ENCODE measurements at places on chromosomes 7 and 10.

DNA sequence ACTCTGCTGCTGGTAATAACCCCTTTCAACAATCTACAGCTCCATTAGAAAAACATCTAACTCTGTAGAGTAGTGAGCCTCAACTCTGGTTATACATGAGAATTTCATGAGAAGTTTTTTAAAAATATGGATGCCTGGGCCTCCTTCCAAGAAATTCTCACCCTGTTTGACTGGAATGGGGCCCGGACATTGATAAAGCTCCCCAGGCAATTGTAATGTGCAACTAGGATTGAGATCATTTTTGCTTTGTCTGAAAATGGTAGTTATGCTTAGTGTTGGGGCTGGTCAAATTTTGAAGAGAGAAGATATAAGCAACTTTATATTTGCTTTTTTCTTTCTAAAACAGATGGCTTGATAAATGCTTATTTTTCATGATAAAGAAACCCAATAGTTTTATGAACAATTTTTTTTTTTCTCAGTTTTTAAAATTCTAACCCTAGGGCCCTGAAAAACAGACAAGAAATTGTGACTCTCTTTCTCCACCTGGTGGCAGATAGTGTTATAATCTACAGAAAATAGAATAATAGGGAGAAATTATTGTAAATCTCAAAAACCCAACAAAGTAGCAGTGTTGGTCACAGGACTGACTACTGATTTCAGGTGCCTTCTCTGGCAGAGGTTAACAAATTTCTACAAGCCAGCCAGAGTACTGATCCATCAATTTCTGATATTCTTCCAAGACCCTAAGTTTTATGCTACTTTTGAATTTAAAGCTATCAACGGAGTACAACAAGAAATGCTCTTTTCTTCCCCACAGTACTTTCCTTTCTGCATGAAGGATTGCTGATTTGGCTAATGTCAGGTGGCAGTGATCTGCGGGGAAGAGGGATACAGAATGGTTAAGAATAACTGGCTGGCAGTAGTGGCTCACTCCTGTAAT lies 174.8 kb downstream of the DKK1 start:
- no peak for DNase-seq

DNA sequence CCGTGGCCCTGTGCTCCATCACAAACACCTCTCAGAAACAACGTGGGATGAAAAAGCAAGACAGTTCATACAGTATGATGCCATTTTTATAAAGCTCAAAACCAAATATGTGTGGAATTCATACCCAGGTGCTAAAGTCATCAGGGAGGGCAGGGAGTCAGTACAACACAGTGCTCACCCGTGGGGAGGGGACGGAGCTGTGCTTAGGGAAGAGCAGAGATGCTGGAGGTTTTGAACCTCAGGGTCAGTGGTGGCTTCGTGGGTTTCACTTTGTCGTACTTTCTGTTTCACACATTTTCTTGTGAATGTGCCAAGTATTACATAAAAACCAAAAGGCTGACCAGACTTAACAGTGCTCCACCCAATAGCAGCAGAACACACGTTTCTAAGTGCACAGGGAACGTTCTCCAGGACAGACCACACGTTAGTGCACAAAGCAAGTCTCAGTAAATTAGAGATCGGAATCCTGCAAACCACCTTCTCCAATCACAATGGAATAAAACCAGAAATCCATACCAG lies 21.2 kb downstream of the ZMIZ2 start:
- DNase-seq, result no peak

DNA sequence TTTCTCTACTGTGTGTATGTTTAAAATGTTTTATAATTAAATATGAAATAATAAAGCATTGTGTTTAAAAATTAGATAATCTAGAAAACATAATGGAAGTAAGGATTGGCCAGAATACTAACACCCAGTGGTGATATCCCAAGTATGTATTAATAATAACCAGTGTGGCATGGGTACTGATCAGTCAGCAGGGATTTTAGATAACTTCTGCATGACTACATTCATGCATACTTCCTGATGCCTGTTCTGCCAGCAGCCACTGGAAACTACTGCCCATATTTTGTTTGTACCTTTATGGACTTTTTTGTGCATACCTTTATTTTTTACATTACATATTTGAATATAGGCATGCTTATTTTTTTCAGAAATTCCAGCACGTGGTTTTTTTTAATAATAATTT lies 156.6 kb upstream of the TMEM196 start:
- DNase-seq, result no peak

- DNase-seq, result no peak
These were observed 12.3 kb downstream of the IQUB start for GRCh38 chr7:123522066-123522465.

DNA sequence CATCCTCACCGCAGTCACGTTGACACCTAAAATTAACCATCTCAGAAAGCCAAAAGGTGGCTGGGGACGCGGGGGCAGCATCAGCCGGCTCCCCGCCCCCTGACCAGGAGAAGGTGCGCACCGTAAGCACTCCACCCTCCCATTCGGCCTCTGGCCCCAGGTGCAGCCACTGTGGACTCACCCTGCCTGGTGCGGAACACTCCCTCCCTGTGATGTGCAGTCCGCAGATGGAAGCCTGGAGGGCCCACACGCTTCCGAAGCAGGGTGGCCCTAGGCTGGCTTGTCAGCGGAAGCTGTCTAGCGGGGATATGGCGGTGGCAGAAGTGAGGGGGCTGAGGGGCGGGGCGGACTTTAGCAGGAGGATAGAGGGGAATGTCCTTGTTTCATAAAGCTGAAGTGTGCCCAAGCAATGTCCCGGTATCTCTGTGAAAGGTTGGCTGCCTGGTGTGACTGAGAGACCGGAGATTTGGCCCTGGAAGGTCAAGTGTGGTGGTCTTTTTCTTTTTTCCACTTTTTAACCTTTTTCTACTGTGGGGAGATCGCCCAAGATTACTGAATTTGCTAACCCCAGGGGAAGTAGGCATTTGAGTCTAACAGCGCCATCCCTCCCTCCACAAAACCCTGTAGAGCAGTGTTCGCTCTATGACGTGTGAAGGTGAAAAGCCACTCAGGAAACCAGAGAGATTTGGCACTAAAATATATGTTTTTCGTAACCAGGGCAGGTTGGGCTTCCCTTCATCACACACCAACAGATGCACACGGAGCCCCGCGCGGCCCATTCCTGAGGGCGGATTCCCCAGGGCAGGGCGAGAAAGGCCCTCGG lies 74.7 kb downstream of the CXCL12 start:
- no peak for DNase-seq

GRCh38 chr10:71756311-71757191 lies 16.8 kb downstream of the VSIR start:
- DNase-seq, result no peak

DNA sequence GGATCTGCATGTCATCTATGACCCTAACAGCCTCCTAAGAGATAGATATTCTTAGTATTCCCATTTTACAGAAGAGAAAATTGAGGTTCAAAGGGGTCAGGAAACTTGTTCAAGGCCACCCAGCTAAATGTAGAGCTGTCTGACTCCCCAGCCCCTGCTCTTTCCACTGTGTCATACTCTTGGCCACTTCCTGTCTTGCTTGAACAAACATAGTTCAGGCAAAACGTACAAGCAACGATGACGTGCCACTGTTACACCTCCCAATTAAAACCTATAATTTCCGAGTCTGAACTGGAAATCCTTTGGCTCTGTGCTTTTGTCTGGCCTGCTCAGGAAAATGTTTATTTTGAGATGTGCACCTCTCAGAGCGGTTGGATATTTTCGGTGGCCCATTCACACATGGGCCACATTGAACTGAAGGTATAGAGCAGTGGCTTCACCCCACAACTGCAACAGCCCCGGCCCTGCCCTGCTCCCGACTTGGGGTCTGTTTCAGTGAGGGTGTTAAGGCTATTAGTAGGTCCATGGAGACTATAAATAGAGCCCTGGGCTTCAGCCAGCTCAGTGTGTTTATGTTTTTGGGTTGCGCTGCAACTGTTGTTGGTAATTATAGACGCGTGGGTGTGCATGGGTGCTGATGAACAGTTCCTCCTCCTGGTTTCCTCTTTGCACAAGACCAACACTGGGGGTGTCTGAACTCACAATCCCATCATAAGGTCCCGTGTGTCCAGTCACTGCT lies 172.3 kb upstream of the ADO start:
- DNase-seq, result no peak

DNA sequence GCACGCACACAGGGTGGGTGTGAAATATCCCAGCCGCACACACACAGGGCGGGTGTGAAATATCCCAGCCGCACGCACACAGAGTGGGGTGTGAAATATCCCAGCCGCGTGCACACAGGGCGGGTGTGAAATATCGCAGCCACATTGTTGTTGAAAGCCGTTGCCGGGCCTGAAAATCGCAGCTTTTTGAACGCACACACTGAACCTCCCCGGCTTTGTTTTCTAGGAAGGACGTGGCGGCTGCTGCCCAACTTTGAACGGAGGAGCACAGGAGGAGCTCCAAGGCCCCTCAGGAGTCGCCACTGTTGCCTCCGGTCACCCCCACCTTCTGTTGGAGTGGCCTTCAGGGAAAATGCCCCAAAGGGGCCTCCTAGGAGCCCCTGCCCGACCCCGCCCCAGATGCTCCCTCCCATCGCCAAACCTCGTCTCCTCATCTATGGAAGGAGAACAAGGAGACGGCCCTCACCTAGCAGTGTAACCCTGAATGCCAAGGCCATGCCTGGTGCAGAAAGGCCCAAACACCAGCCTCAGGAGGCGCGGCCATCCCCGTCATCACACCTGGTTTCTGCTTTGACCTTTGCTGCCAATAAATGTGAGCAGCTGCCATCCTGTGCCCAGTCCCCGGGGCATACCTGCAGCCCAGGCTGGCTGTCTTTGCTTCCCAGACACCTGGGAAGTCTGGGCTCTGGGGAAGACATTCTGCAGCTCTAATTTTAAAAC lies 318.6 kb downstream of the PTPRN2 start:
- DNase-seq, result no peak

- DNase-seq, result no peak
These were observed 145.1 kb downstream of the CTNNA3 start for GRCh38 chr10:67550838-67551402.

DNA sequence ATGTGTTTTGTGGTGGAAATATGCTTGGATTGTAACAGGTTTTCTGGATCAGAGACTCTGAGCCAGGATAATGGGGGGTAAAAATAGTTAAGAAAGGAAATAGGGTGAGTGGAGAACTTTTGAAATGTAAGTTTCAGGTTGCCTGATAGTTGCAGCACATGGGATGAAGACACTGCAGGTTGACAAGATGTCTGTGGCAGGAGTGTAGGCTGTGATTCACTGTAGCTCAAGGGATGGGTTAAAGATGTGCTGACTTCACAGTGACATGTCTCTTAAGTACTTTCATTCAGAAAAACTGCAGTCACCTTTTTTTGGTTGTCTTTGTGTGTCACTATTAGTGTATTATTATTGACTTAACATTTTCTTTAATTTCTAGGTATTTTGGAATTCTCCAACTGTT lies 63.5 kb upstream of the SLC39A12 start:
- DNase-seq, result no peak

DNA sequence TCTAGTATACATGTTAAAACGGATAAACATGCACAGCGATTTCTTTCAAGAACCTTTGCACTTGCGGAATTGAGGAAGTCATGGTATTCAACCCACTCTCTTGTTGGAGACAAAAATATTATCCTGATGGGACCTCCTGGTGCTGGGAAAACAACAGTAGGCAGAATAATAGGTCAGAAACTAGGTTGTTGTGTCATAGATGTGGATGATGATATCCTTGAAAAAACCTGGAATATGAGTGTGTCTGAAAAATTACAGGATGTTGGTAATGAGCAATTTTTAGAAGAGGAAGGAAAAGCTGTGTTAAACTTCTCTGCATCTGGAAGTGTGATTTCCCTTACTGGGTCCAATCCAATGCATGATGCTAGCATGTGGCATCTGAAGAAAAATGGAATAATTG lies 6.9 kb downstream of the THNSL1 start:
- DNase-seq, result no peak

DNA sequence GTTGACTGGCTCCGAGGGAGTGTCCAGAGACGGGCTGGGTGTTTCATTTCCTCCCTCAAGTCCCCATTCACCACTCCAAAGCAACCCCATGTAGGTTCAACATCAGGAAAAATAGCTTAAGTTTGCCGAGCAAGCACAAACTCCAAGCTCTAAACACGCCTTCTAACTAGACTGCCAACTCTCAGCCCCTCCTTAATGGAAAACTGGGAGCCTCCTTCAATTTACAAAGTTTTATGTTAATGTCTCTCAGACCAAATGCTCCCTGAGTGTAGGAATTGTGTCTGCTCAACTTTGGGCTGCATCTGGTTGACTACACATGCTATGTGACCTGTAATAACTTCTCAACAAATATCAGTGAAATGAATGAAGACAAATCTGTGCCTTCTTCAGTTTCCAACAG lies 87.5 kb downstream of the FAM204A start:
- no peak for DNase-seq

- DNase-seq, result no peak
These were observed 26.1 kb downstream of the TMEM273 start for GRCh38 chr10:49162063-49162462.

DNA sequence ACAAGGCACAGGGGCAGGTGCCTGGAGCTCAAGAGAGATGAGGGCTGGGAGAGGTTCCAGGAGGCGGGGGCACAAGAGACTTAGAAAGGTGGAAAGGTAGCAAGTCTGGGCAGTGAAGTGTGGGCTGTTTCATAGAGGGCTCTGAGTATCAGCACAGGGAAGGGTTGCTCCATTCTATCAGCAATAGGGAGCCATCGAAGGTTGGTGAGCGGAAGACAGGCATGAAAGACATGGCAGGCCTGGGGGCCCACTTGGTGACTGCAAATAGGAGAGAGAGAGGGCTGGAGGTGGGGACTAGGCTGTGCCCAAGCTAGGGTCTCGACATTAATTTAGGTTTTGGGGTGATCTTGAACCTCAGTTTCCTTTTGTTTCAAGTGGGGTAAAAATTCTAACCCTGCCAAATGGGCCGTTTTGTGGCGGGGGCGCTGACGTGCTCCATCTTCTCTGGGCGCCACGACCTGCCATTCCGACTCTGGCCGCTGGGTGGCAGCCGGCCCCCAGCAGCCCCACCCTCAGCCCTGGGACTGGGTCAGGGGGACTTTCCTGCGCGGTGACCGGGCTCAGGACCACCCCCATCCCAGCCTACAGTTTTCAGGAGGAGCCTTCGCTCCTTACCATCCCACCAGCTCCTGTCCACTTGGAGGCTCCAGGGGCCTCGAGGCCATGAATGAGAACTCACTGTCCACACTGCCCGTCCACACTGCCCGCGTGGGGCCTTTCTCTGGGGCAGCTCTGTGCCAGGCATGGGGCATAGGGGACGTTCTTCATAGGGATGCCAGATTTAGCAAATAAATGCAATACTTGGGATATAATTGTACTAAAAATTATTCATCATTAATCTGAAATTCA lies 37.2 kb upstream of the PCBD1 start:
- peak; percentile 38 for DNase-seq

DNA sequence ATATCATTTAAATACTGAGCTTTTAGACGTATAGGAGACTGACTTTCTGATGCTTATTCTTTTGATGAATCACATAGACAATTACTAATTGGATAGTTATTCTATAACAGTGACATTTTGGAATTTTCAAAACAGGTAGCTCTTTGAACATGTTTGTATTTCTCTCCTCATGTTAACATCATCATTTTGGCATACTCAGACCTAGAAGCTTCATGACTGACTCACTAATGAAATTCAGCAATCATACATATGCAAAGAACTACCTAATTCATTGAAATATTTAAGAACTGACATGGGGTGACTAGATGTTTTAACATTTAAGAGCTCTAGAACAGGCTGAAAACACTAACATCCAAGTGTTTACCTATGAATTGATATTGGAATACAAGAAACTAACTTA lies 192.3 kb downstream of the VTI1A start:
- DNase-seq, result no peak

GRCh38 chr7:6020371-6021286 lies 10.5 kb upstream of the ANKRD61 start:
- no peak for DNase-seq
